Activated CD4-positive, alpha-beta T cell treated with anti-CD3 and anti-CD28 coated beads, Interleukin-2, amount 50 U/mL, for 4 hours (primary cell): ENCODE measurements at places on chromosomes 16 and 17.

DNA sequence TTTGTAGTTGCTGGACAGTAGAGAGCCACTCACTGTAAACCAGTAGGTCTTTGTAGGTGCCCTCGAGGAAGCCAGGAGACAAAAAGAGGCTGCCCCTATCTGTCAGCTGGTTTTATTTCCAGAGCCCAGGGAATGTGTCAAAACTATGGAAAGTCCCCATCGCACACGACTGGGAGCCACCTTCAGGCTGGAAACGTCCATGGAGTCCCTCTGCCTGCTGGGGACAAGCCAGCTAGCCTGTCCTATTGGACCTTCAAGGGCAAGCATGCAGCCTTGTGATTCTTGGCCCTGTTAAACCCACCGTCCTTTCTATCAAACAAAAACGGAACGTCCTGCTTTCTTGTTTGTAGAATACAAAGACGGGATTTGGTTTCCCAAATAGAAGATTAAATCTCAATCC, 289.8 kb downstream of the SLC39A11 start:
- DNase-seq, result no peak

DNA sequence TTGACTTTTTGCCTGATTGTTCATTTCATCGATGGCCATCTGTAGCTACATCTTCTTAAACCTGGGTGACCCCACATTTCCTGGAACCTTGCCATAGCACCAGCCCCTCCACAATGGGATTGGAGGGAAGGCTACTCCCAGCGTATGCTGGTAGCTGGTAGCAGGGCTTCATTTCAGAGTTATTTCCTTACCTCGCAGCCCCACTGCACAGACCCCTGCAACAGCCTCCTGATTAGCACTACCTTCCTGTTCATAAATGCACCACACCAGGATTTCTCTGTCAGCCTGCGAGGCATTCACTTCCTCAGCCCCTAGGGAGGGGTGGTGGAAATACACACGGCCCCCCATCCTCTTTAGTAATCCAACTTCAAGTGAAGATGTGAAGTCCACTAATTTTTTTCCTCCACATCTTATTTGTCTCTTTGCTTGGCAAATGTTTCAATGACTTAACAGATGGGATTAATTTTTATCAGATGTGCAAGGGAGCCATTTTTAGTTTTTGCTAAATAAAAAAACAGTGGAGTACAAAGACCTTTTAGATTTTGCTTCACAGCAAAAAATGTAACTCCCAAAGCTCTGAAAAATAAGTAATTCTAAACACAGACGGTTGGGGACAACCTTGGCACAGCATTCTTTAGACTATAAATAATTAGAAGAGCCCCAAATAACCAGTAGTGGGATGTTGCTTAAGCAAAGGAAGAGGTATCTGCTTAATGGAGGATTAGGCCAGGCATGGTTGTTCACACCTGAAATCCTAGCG, 76.6 kb downstream of the CLEC16A start:
- DNase-seq, result no peak

DNA sequence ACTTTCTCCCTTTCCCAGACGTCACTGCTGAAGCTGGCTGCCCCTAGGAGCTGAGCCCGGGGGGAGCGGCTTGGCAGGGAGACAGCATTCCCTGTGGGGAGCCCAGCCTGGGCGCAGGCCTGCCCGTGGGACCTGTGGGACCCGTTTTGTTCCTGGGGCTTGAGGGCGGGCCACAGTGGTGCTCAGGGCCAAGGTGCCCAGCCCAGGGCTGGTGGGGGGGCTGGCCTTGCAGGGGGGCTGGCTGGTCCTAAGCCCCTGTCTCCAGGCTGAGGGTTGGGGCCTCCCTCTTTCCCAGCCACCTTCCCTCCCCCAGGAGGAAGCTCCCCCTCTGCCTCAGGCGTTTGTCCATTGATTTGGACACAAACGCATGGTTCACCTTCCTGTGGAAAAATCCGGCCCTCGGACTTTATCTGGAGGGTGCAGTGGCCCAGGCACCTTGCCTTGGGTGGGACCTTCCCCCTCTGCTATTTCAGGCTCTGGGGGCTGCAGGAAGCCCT, 4.4 kb downstream of the NHERF2 start:
- DNase-seq, result no peak

GRCh38 chr16:24700549-24701392, 28.7 kb upstream of the TNRC6A start:
- DNase-seq, result no peak

DNA sequence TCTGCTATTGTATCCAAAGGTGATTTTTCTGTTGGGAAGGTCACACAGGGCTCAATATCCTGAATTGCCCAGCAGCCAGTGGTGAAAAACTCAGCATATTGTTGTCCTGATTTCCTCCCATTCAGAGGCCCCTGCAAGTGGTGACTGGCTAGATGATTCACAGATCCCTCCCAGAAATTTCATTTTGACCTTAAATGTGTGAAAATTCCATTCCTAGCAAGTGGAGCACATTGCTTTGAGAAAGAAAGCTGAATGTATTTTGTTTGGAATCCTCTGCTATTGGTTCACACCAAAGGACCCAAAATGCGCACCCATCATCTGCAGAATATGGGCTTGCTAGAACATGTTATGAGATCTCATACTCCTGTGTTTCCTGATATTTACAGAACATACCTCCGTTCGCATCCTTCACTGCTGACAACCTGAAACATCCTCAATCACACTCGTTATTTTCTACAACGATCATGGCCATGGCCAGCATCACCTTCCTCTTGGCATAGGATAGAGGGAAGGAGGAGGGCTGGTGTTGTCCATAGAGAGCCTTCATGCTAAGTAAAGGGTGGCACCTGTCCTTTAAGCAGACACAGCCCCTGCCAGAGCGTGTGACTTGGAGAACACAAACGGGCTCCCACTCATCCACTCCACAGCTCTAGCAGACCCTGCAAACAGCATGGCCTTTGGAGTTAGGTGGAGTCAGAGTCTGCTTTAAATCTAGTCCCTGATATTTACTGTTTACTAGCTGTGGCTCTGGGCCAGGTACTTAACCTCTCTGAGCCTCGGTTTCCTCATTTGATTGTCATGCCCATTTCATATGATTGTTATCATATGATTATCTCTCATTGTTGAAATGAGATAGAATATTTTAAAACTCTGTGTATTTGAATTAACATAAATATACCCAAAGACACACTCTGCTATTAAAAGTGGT, 30.4 kb upstream of the NFAT5 start:
- DNase-seq, result no peak

DNA sequence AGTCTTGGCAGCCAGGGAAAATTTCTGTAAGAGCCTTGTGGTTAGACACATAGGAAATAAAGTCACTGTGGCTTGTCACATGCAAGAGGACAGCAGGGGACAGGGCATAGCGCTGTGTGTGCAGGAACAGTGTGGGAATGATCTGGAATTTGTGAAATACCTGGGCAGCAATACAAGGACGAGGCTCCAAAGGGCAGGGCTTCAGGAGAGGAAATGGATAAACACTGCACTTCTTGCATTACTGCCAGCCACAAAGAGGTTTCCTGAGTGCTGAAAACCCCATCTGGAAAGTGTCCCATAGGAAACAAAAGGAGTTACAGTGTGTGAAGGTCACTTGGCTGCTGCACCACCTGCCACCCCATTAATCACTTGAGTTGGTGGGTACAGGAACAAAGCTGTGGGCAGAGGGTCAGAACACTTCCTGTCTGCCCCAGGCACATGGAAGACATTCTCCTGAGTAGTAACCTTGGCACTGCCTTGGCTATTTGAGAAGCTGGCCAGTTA, 12.1 kb upstream of the HP start:
- no peak for DNase-seq

- no peak for DNase-seq
These were observed 37.1 kb downstream of the BAIAP2 start for GRCh38 chr17:81071761-81072741.

- no peak for DNase-seq
These were observed 32.0 kb upstream of the SLC5A10 start for GRCh38 chr17:18919963-18920362.

- no peak for DNase-seq
These were observed 4.8 kb downstream of the NEK8 start for GRCh38 chr17:28733346-28733745.

DNA sequence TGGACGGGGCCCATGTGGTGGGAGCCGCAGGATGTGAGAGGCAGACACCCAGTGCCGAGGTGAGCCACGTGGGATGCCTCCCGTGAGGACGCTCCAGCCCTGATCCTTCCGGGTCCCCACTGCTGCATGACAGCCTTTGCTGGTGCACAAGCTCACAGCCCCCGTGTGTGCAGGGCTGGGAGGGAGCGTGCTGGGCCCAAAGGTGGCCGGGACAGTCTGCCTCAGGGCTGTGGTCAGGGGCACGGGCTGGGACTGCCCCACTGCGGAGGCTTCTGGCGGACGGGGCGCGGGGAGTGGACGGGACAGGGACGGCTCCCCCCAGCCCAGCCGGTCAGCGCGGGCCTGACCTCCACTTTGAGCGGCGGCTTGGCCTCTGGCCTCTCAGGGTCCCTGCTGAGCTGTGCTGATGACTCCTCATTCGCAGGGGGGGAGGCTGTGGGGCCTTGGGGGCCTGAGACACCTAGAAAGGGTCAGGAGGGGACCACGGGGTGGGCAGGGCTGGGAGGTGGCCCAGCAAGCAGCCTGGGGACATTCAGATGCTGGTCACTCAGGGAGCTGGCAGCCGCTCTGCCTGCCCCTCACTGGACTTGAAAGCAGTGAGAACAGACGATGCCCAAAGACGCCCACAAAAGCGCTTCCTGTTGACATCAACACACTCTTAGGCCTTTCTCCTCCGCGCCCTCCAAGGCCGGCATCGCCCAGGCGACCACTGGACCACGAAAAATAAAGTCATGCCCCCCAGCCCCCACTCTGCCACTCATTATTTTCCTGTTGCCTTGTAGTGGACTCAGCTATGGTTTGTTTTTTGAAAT, 9.3 kb upstream of the METRNL start:
- no peak for DNase-seq

- DNase-seq, result no peak
These were observed 22.9 kb downstream of the CDH11 start for GRCh38 chr16:65098916-65099315.

DNA sequence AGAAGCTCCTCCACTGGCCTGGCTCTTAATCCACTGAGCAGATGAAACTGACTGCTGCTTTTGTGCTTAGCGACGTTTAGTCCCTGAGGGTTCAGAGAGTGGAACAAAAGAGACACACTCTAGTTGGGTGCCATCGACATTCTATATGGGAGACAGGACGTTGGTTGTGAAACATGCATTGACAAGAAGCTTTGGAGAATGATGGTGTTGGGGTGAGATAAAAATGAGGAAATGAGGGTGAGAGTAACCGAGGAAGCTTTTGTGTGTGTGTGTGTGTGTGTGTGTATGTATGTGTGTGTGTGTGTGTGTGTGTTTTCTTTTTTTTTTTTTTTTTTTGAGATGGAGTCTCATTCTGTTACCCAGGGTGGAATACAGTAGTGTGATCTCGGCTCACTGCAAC, 89.5 kb downstream of the ABCC1 start:
- DNase-seq, result no peak

DNA sequence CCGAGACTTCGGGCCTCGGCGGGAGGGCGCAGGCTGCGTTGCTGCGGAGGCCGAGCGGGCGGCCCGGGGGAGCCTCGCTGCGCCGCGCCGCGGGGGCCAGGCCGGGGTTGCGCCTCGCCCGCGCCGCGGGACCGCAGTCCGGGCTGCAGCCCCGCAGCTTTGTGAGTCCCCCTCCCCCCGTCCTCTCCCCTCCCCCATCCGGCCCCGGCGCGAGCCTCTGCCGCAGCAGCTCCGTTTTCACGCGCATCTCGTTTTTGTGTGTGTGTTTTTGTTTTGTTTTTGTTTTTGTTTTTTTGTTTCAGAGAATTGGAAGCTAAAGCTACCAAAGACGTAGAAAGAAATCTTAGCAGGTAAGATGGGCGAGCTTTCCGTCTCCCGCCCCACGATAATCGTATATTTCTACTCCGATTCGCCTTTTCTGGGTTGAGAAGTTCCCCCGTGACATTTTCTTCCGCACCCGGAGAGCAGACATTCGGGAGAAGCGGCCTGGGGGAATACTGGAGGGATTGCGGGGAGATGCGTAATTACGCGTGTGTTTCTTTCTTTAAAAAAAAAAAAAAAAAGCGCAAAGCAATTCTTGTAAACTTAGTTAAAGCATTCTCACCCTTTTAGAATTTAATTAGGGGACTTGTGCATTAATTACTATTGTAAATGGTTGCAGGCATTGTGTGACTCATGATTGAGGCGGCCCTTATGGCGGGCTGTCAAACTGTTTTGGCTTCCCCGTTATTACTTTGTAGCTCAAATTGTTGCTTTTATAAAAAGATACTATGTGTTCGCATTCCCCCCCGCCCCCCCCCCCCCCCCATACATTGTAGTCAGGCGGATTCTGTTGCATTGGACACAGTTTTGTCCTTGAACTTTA, 732 bp downstream of the TNRC6A start:
- DNase-seq, result peak; percentile 16

- DNase-seq, result no peak
These were observed 8.1 kb upstream of the FOXF1 start for GRCh38 chr16:86501989-86502855.

DNA sequence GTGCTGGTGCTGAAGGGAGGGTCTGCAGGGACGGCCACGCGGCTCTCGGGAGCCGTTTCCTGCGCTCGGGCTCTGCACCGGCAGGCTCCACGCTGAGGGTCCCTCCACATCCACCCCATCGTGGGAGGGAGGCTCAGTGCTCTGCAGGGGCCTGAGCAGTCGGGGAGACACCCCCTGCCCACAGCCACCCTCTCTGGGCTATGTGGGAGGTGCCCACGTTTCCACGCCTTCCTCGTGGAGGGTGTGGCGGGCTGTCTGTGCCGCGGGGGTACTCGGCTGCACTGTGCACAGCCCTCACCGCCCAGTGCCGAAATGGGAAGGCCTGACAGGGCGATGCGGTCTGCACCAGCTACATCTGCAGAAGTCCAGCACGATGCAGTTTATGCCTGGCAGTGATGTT, 25.5 kb upstream of the ZNF750 start:
- DNase-seq, result no peak

DNA sequence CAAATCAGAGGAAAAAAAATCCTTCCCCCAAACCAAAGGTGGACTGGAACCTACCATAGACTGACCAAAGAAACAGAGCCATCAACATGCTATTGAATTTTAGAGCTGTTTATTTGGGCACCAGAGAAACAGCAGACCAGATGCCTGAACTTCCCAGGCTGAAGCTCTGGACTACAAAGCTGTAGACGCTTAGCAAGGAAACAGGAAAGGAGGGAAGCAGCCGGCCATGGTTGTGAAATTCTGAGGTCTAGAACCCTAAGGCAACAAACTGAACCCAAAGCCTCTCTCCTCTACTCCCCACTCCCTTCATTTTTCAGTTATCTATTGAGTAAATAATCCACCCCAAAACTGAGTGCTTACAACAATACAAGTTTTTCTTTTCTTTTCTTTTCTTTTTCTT, 45.4 kb upstream of the MEIOC start:
- no peak for DNase-seq

GRCh38 chr17:2336215-2336851, at the start of gene TSR1:
Gene TSR1, minus strand, starts transcription at chr17:2336457. Its CDS starts 30 bp downstream, at chr17:2336427.
- DNase-seq, result peak; percentile 81

DNA sequence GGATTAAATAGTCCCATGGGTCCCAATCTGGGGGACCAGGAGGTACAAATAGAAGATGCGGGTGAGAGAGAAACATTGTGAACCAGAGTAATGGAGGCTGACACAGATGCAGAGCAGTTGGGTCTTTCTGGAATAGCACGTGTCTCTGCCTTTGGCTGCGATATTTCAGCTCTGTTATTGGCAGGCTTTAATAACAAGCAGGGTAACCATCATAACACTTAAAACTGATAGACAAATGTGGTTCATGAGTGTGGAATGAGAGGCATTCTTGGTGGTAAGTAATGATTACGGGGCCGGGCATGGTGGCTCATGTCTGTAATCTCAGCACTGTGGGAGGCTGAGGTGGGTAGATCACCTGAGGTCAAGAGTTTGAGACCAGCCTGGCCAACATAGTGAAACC, 110.3 kb downstream of the SNX29 start:
- DNase-seq, result no peak
